ENCODE measurements at places on chromosomes 11 and 22. TPM values are rescaled to one million over a fixed set of nuclear protein-coding genes. Genes with fewer than 3 reads are reported as not detected.

Gene TMPRSS4
- total RNA-seq: 0.67 TPM

DNA sequence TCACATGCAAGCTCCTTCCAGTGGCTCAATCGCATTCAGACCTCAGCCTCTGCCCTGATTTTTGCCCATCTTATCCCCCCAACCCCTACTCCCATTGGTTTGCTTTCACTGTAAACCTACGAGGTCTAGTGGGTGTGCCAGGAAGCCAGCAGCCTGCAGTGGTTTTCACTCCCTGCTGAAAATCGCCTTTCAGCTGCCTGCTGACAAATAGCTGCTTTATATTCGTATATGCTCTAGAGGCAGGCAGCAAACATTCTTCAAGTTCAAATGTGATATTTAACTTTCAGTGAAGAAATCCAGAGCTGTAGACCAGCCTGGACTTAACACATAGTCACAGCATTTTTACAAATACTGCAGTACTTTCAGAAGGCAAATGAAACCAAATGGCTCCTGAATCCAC is 92.8 kb upstream of the APOA1 start:
- DNase-seq: peak; percentile 33

DNA sequence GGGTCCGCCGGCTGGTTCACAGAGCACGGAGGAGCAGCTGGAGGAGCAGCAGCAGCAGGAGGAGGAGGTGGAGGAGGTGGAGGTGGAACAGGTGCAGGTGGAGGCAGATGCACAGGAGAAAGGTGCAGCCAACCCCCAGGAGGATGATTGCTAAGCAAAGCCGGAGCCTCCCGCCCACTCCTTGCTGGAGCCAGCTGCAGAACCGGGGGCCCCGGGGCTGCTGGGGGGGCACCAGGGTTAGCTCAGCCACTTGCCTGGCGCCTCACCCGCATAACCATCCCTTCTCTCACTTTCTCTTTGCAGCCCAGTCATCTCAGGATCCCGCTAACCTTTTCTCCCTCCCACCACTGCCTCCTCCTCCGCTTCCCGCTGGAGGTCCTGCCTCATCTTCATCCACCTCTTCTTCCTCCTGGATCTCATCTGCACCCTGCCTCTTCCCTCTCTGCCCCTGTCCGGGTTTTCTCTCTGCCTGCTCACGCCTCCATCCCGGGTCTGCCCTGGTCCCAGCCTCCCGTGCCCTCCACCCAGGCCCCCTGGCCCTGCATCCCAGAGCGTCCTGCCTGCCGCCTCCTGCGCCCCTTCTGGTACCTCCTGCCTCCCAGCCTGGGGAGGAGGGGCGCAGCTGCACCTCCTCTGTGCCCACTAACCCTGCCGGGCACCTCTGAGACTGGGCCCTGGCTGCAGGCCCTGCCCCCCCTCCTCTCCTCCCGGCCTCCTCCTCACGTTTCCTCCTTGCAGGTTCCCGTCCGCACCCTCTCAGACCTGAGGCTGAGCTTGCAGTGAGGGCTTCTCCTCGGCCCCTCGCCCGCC is 9.5 kb downstream of the KCTD17 start:
- DNase-seq: no peak

Gene TUG1
- total RNA-seq: 63.3 TPM

GRCh38 chr22:20587206-20587958 is 80.0 kb downstream of the MED15 start:
- no peak for DNase-seq

Gene ZDHHC5
- total RNA-seq: 81.7 TPM

DNA sequence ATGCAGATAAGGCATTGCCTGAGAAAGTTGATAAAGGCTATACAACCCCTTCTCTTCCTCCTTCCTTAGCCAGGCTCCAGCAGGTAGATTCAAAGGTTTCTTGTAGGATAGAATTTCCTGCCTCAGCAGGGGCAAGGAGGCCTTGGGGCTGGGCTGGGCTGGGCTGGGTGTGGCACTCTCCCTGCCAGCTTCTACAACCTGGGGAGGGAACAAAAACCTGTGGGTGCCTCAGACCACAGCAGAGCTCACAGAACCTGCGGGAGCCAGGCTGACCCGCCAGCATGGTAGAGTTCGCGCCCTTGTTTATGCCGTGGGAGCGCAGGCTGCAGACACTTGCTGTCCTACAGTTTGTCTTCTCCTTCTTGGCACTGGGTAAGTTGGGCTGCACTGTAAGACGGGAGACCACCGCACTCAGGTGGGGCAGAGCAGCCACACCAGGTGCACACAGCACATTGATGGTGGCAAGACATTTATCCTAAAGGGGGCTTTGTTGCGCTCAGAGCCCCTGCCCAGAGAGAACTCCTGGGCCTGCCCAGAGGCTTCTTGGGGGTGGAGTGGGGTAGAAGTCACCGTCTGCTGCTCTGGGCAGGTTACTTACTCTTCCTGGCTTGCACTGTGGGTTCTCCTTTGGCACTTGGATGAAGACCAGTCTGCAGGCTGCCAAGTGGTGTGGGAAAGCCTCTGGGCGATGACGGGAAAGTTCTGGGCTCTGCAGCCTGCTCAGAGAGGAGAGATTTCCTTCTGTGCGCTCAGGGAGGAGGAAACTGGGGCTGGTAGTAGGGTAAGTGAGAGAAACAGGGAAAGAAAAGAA is at the start of gene MOGAT2:
MOGAT2 (plus strand) TSS at position 231 of the 811 bp plus-strand sequence; CDS start at position 282, 51 bp downstream.
- no peak for DNase-seq

Gene SYT8
- total RNA-seq: 65.5 TPM

Gene OMP
- not detected for total RNA-seq

DNA sequence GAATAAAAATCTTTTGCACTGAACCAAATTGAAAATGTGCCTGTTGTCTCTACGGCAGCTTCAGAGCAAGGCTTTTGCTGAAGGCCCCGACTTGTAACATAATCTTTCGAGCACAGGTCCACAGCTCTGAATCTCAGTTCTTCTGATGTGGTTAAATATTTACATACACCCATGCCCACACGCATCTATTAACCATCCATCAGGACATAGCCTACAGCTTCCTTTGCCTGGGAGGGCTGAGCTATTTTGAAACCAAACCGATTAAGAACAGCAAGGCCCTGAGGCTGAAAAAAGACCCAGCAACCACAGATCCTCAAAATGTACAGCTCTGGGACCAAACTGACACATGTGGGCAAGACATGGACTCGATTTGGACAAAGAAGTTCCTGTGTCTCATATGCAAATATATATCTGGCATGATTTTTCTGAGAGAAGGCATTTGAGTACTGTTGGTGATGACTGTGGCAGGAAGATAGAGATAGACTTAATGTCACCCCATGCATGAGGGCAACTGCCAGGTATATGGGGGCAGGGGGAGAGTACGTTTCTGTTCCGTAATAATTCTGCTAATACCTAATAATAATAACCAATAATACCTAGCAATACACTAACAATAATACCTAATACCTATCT is 322.7 kb upstream of the PLET1 start:
- DNase-seq: no peak

DNA sequence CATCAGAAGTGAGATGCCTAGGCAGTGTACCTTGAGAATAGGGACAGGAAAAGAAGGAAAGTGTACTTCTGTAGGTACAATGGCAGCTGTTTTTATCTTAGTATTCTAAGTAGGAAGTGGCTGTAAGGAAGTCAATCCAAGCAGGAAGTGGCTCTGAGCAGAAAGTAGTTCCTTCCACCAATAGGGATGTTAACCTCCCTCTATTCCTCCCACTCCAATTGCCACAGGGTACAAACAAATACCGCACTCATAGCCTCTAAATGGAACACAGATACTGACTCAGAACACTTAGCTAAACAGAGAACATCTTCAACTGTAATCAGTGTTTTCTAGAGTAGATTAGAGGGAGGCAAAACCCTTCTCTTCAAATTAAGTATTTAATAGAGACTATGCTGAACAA is 10.6 kb downstream of the LRRC55 start:
- DNase-seq: no peak

DNA sequence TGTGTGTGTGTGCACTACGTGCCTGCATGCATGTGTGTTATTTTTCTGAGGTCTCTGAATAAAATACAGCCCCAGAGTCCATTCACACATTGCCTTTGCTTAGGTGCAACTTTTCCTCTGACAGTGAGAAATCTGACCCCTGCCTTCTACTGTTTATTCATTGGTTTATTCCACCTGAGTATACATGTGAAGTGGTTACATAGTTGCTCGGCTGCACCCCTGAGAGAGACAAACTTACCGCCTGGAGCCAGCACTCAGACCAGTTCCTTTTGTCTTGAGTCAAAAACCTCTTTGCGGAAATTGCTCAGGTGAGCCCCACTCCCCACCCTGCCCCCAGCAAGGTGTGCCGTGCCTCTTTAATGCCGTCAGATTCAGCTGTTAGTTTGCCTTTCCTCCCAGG is 363.6 kb downstream of the BRD1 start:
- DNase-seq: no peak

DNA sequence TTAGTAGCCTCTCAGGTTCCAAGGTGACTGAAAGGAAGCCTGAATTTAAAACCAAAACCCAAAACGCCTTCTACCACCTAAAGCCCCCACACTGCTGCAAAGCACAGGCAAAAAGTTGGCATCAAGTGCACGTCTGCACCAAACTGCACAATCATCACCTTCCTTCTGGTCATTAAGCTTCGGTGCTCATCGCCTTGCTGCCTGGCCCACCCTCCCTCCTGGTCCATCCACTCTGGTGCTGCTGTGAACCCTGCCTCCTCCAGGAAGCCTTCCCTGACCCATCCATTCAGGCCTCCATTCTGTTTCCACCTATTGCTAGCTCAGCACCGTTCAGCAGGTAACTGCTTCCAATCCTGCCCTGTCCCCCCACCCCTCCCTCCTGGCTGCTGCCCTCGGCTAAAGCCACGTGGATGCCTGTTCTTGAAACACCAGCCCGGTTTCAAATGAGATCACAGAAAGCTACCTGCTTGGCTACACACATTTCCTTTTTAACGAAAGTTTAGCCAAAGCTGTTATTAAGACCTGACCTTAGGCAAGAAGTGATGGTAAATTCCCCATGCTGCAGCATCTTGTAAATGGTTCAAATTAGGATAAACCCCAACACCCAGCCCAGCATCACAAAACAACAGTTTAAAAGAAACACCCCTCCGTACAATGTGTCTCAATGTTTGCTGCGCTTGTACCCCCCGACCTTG is 53.8 kb upstream of the CD5 start:
- no peak for DNase-seq

DNA sequence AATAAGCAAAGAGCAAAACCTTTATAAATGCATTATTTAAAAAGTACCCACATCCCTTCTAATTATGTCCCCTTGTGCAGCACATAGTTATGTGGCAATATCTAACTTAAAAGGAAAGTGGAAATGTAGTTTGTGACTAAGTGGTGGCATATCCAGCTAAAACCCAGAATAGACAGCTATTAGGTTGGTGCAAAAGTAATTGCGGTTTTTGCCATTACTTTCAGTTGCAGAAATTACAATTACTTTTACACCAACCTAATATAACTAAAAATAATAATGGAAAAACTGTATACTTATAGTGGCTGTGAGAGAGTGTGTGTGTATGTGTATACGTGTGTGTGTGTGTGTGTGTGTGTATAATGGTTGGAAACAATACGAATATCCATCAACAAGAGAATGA is 1108.1 kb upstream of the CNTN5 start:
- DNase-seq: no peak

DNA sequence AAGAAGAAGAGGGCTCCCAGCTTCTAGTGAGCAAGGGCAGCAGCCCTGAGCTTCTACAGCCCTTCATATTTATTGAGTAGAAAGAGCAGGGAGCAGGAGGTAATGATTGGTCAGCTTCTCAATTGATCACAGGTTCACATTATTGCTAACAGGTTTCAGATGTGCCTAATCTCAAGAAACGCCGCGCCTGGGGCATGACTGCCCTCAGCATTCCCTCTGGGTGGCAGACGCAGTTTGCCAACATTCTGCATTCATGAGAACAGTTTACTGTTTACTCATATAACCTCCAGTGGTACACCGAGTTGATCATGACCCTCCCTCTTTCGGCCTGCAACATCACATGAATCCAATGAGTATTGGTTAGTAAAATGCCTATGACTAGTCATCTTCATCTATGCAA is 4.7 kb upstream of the ZNF74 start:
- DNase-seq: no peak

- DNase-seq: peak; percentile 29
These were observed 764 bp upstream of the PACSIN3 start for GRCh38 chr11:47186700-47187695.

Gene SERPINH1
- total RNA-seq: 36.1 TPM

DNA sequence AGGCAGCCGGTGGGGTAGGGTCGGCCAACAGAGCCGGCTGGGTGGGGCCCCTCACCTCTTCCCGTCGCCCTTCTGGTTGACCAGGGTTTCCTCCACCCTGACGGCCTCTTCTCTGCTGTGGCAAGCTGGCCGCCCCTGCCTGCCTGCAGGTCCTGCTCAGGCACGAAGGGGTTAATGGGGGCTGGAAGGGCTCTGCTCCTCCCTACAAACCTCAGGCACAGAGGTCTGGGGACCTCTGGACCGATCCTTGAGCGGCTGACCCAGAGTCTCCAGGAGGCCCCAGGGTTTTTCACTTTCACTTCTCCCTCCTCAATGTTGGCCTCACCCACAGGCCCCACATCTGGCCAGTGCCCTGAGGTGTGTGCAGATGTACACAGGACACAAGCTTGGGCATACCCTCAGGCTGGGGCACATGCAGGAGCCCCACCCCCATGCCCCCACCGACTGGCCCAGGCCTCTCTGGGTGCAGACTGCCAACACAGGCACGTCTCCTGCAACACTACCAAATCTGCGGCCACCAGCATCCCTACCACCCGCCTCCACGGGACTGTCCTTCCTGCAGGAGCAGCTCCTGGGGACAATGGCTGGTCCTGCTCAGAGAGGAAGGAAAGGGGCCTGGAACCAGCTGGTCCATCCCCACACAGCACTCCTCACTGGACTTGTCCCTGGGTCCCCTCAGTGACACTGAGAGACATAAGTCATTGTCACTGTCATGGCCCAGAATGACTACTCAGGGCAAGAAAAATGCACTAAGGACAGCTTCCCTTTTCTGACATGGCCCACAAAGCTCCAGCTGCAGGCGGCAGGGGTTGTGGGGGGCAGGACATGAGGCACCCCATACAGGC is 3.2 kb upstream of the TBX1 start:
- DNase-seq: no peak

DNA sequence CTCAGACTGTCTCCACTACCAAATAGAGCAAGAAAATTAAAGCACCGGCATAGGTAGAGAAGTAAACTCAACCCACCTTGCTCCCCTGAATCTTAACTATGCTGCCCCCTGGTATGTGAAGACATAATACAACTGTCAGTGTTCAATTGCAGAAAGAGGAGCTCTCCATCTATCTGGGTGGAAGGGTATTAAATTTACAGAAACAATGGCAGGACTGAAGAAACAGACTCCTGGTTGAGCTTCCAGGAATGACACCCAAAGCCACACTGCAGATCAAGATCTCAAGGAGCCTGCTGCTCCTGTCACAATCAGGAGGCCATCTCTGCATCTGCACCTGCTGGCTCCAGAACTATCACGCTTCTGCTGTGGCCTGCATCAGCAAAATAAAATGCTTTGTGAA is 132.1 kb upstream of the BMAL1 start:
- DNase-seq: no peak

DNA sequence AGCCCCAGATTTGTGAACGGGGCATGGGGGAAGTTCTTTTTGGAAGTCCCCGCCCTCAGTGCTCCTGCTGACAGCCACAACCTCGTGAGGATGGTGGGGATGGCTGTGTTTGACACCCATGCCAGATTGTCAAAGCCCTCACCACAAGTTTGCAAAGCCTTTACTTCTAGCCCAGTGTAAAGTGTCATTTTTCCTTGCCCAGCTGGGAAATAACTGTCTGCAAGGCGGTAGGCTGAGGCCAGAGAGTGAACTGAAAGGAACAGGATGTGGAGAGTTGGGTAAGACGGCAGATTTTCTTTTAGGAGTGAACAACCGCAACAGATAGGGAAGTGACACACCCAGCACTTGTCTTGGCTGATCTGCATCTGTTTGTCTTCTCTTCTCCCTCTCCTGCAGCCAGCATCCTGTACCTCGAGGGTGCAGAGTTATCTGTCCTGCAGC is 13.6 kb downstream of the IL17RA start:
- DNase-seq: no peak

Measured in mammary epithelial cell (primary cell).